DMS53 (cell line): ENCODE measurements at places on chromosomes 2 and 18.

DNA sequence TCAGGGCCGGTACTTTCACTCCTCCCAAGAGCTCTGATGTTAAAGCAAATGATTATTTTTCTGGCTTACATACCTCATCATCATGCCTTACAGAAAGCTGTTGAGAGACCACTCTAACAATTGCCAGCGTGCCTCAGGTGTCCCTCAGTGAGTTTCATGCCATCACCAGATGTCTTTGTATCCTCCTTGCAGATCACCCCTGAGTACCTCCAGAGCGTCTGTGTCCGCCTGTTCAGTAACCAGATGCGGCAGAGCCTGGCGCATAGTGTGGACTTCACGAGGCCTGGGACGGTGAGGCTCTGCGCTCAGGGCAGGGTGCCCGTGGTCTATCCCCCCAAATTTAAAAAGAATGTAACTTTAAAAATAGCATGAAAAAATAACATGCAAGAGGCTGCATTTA is 41.3 kb downstream of the ARMC9 start:
- DNase-seq: no peak

GRCh38 chr2:25989154-25989553 is 6.9 kb upstream of the KIF3C start:
- DNase-seq: no peak

- DNase-seq: no peak
These were observed 111.6 kb upstream of the GCFC2 start for GRCh38 chr2:75822336-75822735.

DNA sequence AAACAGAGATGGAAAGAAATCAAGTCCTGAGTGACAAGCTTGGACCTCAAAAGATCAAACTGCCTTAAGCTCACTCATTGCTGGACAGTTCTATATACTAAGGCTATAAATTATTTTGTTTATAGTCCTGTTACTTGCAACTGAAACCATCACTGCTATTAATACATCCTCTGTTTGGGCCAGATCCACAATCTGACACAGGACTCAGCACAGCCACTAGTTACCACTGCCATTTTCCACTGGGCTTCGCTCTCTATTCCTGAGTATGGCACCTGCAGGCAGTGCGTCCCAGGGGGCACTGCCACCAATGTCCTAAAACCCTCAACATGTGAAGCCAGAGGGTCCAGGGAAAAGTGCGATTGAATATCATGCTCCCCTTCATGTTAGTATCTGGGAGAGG is 52.3 kb downstream of the CYP26B1 start:
- no peak for DNase-seq

DNA sequence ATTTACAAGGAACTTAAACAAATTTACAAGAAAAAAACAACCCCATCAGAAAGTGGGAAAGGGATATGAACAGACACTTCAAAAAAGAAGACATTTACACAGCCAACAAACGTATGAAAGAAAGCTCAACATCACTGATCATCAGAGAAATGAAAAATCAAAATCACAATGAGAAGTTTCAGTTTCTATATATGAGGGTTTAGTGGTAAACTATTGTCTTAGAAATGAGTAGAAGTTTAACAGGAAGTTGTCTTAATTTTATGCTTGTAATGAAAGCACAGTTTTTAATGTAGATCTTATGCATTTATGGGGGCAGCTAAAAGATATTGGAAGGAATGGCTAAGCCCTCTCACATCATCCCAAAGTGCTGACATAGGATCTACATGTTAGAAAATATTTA is 325.4 kb downstream of the ERBB4 start:
- DNase-seq: no peak

DNA sequence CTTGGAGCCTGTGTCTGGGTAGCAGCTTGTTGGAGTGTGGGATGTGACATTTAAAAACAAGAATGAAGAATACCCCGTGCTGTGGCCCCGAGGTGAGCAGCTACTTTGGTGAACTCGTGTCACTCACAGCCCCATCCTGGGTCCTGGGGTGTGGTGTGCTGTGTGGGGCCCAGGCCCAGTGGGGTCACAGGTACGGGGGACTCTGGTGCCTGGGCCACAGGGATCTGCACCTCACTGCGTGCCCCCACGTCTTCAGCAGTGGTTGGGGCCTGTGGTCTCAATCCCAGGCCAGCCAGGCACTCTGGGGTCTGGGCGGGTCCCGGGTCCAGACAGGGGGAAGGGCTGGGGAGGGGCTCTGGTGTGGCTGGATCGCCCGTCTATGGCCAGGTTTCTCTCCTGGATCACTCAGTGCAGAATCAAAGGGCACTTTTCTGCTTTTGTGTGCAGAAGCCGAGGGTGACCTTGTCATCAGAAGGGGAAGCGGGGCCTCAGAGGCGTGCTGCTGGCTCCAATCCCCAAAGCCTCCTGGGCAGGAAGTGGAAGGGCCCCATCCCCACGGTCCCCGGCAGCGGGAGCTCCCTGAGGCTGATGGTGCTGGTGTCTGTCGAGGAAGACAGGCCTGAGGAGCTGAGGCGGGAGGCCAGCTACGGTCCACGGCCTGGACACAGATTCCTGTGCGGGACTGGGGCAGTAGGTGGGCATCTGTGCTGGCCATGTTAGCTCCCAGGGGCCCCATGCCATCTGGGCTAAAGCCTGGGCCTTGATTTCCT is 1.4 kb downstream of the GPR35 start:
- no peak for DNase-seq

DNA sequence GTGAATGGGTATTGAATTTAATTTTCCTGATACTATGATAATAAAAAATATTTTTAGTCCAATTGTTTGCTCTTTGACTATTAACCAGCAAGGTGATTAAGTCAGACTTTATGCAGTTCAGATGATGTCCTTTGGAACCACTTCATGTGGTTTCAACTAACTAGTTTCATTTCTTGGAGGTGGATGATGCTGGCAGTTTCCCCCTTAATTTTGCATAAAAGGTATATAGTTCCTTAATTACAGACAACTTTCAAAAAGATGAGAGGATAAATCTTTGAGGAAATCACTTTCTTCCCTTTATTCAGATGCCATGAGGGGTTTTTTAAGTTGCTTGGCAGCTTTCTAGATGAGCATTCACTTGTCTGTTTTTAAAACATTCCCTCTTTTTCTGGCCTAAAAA is 223.1 kb downstream of the PHLPP1 start:
- no peak for DNase-seq
